ENCODE measurements at places on chromosomes 16 and 17. TPM values are rescaled to one million over a fixed set of nuclear protein-coding genes. Genes with fewer than 3 reads are reported as not detected.

DNA sequence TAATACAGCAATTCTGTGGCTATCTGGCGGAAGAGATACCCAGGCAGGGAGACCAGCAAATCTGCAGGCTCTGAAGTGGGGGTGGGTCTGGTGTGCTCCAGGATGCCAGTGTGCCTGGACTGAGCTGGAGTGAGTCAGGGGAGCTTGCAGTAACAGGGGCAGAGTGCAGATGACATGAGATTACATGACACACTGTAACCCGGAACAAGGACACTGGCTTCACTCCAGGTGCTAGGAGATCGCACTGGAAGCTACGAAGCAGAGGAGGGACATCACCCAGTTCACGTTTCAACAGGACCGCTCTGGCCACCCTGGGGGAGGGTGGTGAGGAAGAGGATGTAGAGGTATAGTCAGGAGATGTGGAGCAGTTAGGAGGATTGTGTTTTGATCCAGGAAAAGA, 475.6 kb downstream of the CDH13 start:
- peak; percentile 40 for DNase-seq

GRCh38 chr16:8619671-8620370, 1.7 kb upstream of the METTL22 start:
- no peak for DNase-seq

- no peak for DNase-seq
Observed at GRCh38 chr17:35786941-35787432, 8.5 kb downstream of the MMP28 start.

DNA sequence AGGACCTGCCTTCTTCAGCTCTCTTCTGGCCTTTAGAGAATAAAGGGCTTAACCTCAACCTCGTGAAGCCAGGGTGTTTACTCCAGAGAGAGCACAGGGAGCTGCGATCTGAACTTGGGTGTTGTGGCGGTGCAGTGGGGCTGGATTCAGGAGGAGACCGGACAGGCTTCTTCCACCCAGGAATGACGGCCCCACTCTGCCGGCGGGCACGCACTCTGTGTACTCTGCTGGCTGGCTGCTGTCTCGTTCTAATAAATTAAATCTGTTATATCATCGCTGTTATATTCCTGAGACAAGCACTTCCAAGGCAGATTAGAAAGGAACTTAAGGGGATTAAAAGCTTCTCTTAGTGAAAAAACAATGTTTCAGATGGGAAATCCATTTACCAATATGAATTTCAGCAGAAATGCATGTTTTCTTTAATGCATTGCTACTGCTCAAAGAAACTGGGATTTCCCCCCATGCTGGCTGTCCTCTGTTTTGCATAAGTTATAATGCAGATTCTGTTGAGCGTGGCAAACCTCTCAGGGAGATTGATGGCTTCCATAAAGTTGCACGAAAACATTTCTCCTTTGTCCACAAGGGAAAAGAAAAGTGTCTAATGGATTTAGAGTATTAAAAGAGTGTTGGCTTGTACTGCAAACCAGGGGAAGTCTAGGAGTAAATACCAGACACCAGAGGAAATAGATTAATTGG, 168.6 kb upstream of the IRX3 start:
- DNase-seq: no peak

GRCh38 chr17:16953841-16954240, 18.1 kb downstream of the TNFRSF13B start:
- DNase-seq: no peak

DNA sequence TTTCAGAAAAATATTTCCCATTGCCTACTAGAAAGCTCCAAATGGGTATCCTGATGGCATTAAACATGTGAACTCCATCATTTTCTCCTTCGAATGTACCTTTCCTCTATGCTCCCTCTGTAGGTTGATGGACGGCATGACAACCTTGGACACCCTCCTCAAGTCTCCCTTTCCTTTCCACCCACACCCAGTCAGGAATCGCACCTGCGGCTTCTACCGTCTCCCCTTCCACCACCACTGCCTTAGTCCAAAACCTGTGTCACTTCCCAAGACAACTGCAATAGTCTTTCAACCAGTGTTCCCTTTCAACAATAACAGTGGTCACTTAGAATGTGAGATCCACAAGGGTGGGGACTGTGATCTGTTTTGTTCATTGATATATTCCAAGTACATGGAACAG, 233.1 kb upstream of the AXIN2 start:
- DNase-seq: peak; percentile 53

DNA sequence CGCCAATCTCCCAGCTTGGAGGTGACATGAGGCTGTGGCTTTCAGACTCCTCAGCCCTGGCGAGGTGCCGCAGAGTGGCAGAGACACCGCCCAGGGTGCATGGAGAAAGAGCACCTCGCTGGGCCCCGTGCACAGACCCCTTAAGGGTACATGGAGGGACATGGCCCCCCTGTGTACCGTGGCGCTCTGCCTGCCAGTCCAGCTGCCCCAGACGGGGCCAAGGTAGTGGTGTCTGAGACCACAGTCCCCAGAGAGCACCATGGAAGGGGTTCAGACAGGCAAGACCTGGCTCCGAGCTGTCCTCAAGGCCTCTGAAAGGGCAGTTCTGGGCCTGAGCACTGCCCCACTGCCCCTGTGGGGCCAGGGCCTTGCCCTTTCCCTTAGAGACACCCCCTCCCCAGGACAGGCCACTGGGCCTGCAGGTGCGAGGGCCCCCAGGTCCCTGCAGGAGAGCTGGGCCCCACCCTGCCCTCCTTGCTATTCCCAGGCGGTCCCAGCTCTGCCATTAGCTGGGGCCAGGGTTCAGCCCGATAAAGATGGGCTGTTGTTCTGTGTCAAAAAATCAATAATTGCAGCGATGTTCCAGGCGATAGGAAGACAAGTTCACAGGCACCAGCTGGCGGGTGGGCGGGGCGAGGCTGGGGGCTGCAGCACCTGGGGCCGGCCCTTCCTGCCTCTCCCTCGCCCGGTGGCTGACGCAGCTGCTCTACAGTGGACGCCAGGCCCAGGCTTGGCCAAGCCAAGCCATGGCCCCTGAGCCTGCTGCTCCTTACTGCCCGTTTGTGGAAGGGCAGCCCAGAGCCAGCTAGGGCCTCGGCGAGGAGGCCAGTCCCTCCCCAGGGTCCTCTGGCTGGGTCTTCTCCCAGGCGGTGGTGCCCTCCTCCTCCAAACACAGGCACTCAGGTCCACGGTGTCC, 51.7 kb downstream of the ZFPM1 start:
- no peak for DNase-seq

DNA sequence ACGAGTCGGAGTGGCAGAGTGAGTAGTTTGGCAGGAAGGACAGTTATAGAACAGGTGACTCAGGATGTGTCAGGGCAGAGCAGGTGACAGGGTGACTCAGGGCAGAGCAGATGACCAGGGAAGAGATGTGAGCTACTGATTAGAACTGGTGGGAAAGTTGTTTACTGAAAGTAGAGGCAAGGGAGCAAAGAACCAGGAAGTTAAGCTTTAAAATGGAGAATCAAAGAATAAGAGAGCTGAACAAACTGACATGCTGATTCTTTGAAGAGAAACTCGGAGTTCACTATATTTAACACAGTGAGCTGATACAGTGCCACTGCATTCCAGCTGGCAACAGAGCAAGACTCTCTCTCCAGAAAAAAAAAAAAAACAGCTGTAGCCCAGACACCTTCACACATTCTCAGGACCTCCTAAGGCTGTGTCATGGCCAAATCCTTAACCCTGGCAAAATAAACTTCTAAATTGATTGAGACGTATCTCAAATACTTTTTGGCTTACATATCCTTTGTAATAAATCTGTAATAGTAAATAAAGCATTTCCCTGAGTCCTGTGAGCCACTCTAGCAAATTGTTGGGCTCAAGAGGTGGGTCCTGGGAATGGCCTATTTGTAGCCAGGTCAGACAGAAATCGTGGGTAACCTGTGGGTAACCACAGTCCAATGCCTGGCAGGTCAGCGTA, 12.3 kb upstream of the UBE2I start:
- peak; percentile 92 for DNase-seq

DNA sequence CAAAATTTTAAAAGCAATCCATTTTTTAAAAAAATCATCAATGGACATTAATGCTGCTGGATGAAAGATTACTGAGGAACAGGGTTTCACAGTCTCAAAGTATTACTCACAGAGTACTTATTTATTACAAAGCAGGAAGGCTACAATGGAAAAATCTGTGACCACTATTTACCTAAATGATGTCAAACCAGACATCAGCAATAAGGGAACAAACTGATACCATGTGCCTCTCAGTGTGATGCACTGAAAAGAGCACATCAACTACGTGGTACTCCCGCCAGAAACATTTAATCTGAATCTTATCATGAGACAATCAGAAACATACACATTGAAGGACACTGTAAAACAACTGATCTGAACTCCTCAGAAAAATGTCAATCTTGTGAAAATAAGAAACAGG, 124.2 kb downstream of the PARN start:
- DNase-seq: peak; percentile 90

DNA sequence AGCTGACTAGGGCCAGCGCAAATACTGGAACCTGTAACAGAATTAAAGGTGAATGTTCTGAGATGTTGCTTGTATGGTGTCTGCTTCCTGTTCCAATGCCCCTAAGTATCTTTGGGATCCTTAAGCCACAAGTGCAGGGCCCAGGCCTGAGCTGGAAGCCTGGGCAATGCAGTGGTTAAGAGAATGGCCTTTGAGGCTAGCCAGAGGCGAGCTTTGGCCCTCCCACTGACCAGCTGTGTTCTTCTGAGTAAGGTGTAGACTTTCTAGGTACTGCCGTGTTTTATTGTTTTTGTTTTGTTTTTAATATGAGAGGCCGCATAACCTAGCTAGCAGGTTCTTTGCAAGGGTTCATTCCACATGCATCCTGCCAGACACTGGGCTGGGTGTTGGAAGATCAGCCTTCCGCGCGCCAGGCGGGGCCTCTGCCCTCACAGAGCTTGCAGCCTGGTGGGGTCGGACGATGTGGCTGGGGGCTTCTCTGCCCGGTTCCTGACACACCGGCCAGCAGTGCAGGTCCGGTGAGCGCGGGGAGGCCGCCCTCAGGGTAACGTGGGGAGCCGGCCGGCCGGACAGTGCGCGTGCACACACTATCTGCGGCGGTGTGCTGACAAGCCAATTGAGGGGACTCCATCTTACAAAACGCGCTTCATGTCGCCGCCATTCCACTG, 551 bp upstream of the MLX start:
- no peak for DNase-seq

DNA sequence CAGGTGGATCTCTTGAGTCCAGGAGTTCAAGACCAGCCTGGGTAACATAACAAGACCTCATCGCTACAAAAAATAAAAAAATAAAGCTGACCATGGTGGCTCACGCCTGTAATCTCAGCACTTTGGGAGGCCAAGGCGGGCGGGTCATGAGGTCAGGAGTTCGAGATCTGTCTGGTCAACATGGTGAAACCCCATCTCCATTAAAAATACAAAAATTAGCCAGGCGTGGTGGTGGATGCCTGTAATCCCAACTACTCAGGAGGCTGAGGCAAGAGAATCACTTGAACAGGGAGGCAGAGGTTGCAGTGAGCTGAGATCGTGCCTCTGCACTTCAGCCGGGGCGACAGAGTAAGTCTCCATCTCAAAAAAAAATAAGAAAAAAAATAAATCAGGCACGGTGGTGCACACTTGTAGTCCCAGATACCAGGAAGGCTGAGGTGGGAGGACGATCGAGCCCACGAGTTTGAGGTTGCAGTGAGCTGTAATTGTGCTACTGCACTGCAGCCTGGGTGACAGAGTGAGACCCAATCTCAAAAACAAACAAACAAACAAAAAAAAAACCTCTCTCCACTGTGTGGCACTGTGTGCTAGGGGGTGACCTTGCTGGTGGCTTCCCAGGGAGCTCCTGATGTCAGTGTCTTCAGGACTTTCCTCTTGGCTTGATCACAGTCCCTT, 19.8 kb upstream of the MAPK3 start:
- DNase-seq: no peak

DNA sequence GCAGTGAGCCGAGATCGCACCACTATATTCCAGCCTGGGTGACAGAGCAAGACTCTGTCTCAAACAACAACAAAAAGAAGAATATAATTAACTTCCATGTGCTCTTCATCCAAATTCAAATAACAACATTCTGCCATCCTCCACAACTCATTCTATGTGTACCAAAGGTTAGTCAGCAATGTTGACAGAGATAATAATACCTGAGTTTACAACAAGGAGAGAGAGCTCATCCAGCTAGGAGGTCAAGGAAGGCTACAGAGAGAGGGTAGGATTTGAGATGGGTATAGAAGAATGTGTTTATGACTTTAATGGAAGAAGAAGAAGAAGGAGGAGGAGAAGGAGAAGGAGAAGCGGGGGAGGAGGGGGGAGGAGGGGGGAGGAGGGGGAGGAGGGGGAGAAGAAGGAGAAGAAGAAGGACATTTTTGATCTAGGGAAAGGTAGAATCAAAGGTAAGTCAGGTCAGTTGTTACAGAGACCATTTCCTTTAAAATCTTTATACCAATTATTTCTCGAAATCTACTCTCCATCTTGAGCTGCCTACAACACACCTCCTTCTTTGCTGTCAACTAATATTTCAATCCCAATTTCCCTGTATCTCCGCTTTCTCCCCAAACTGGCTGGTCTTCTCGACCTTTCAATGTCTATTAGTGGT, 10.1 kb upstream of the HSF5 start:
- no peak for DNase-seq

DNA sequence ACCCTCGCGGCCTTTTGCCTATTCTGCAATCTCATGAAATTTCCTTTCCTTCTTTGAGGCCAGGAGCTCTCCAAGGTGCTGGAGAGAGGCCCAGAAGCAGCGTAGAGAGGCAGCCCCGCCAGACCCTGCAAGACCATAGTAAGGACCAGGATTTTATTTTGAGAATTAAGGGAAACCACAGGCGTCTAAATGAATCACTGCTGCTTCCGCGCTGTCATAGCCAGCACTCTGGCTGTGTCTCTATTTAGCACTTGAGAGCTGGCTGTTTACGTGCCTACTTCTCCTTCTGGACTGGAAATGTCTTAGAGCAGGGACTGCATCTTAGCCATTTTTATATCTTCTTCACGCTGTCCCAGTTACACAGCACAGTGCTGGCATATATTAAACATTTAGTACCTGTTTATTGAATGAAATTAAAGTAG, 37.6 kb upstream of the PIRT start:
- no peak for DNase-seq

- DNase-seq: no peak
Observed at GRCh38 chr17:10071141-10071540, 127.3 kb downstream of the GAS7 start.

DNA sequence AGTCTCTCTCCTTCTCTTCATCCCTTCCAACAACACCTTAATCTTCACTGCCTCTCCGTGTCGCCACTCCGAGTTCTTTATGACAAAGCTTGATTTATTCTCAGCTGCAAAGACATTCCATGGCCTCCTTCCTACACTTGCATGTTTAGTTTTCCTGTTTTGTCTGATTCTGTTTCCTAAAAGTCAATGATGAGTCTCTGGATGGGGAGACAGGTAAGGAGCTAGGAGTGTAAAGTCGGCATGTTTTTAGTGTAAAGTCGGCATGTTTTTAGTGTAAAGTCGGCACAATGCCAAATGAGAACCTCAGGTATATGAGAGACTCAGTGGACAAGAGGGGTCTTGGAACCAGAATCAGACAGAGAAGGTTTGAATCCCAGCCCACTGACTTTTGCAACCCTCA, 362.3 kb upstream of the EEF2KMT start:
- DNase-seq: no peak

- DNase-seq: no peak
Observed at GRCh38 chr17:43846963-43847371, at the start of gene CD300LG. TSS of gene CD300LG (plus strand) at chr17:43847176. CDS start at chr17:43847217, 41 bp downstream.

CCL16 gene
- total RNA-seq: not detected

LRRC36 gene
- total RNA-seq: not detected

PLLP gene
- 3.3 TPM for total RNA-seq

GLIS2 gene
- 0.77 TPM for total RNA-seq

Measured in bronchial epithelial cell (primary cell).